Endothelial cell of umbilical vein (primary cell): ENCODE measurements at places on chromosomes 5 and 9. TPM values are rescaled to one million over a fixed set of nuclear protein-coding genes. Genes with fewer than 3 reads are reported as not detected.
A peak's percentile ranks its signal among the peaks of the same experiment; 100 is the strongest.

ZDHHC21 gene
- 21.0 and 25.9 TPM in 2 replicates for total RNA-seq

TRPM3 gene
- 0.02 and 0.33 TPM in 2 replicates for total RNA-seq

SHC3 gene
- 0.16 and 2.0 TPM in 2 replicates for total RNA-seq

ADAMTSL1 gene
- 16.9 and 18.4 TPM in 2 replicates for total RNA-seq

CYFIP2 gene
- total RNA-seq = 22.2 and 22.4 TPM in 2 replicates

PCDHB2 gene
- 0.23 and 0.58 TPM in 2 replicates for total RNA-seq

PCSK1 gene
- total RNA-seq = 4.3 and 8.7 TPM in 2 replicates

EXOC3 gene
- total RNA-seq = 52.9 and 55.4 TPM in 2 replicates

RLN2 gene
- total RNA-seq = 0.48 TPM in 1 of 2 replicates, not detected in the other

DNA sequence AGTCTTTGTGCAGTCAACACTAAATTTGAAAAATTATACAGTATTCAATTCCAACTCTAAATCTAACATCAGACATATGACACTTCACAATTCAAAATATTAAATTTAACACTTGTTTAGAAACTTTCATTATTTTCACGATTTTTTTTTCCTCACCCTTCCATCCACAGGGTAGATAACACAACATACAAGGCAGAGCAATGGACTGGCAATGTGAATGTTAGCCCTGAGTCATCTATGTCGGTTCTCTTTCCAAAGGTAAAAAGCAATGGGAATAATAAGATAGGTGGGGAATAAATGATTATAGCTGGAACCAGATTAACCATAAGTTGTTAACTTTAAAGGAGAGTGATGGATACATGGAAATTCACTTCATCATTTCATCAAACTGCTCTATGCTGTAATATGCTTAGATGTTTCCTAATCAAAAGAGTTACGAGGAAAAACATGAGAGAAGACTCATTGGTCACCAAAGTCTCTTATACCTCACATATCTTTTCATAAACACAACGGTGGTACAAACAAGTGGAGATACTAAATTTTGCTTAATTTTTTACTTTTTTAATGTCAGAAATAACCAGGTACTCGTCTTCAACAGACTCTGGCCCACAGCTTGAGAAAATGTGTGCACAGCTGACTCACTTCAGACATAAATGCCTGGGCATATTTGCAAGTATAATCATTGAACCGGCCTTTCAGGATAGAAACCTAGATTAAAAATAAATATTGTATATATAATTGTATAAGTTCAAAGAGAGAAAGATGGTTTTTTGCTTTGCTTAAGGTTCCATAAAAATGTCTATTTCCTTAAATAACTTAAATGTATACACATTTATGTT, 23.0 kb downstream of the RFX3 start:
- no peak overlapping the region for H3K27ac ChIP-seq
- H3K36me3 ChIP-seq = no peaks in the 10 kb centered on the region
- H3K4me3 ChIP-seq = no peak overlapping the region
- peaks cover 11% of the 10 kb centered on the region for H3K4me1 ChIP-seq
- no peak for DNase-seq
- H3K27me3 ChIP-seq = no peaks in the 10 kb centered on the region

DNA sequence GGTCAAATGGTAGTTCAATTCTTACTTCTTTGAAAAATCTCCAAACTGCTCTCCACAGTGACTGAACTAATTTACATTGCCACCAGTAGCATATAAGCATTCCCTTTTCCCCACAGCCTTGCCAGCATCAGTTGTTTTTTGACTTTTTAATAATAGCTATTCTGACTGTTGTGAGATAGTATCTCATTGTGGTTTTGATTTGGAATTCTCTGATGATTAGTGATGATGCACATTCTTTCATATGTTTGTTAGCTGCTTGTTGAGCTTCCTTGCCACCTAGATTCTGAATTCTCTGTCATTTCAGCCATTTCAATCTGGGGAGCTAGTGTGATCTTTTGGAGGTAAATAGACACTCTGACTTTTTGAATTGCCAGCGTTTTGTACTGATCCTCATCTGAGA, 24.0 kb downstream of the CDK20 start:
- peaks cover 5% of the 10 kb centered on the region for H3K27me3 ChIP-seq
- H3K4me3 ChIP-seq = no peak overlapping the region
- no peaks in the 10 kb centered on the region for H3K4me1 ChIP-seq
- no peak for DNase-seq
- no peaks in the 10 kb centered on the region for H3K36me3 ChIP-seq

- H3K27ac ChIP-seq = no peak overlapping the region
- no peaks in the 10 kb centered on the region for H3K27me3 ChIP-seq
- H3K4me3 ChIP-seq = no peak overlapping the region
Measured at GRCh38 chr5:179413711-179414458, 68.6 kb upstream of the ADAMTS2 start.

DNA sequence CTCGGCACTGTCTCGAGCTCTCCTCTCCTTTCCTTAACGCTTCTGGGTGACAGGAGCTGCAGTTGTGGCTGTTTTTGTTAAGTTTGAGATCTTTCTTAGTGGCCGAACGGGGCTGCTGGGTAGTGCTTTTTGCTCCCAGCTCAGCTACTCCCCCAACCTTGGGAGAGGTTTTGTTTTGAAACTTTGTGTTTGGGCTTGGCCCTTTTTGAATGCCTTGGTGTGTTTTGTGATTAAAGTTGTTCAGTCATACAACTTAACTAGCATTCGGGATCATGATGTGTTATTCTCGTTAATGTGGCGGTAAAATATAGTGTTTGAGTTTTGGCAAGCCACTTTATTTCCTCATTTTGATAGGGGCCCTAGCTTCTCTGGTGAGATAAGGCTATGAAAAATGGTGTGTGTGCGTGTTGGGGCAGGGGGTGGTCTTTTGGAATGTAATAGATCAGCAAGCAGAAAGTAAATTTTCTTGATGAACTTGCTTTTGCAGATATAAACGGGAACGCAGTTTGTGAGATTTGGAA, 1.1 kb downstream of the KDM3B start:
- H3K36me3 ChIP-seq = peaks cover 4% of the 10 kb centered on the region
- H3K4me3 ChIP-seq = peak overlapping the region; percentile 95
- no peak for DNase-seq
- peak overlapping the region; percentile 65 for H3K27ac ChIP-seq

DNA sequence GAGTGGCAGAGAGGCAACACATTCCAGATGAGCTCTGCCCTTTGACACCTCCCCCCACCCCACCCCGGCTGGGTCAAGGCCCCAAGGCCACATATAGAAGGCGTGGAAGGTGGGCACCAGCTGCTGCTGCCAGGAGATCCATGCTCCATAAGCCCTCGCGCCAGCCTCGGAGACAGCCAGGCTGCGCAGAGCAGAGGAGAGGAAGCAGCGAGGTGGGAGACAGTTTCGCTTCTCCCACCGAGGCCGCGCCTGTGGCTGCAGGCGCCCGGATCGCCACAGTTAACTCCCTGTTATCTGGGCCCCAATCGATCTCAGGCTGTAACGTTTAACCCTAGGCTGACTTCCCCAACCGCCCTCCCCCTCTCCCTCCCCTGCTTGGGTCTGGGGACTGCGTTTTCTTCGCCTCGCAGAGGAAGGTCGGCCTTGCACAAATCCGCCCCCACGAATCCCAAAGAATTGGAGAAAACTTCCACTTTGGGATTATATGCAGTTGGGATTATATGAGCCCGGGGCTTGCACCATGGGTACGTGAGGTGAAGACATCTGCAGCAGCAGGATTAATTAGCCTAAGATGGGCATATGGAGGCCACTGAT, 1.1 kb upstream of the CXXC5 start:
- H3K4me1 ChIP-seq = peaks cover 23% of the 10 kb centered on the region
- H3K36me3 ChIP-seq = no peaks in the 10 kb centered on the region
- DNase-seq = no peak
- no peak overlapping the region for H3K4me3 ChIP-seq

DNA sequence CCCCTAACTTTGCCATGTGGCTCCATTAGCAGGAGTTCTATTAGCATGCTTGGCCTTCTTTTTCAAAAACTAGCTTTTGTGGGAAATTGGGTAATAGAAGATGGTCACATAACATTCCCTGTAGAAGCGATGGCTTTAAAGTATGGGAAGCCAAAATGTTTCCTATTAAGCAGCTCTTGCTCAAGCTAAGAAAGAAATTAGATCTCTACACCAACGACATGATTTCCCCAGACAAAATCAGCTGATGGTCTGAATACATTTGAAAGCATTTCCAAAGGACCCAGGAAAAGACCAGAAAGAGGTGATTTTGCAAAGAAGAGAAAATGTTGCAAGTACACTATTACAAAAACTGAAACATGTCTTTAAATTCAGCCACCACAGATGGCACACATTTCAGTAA, 4.8 kb upstream of the NFIL3 start:
- H3K36me3 ChIP-seq = no peaks in the 10 kb centered on the region
- peaks cover 18% of the 10 kb centered on the region for H3K4me1 ChIP-seq
- H3K27ac ChIP-seq = no peak overlapping the region
- H3K4me3 ChIP-seq = no peak overlapping the region

DNA sequence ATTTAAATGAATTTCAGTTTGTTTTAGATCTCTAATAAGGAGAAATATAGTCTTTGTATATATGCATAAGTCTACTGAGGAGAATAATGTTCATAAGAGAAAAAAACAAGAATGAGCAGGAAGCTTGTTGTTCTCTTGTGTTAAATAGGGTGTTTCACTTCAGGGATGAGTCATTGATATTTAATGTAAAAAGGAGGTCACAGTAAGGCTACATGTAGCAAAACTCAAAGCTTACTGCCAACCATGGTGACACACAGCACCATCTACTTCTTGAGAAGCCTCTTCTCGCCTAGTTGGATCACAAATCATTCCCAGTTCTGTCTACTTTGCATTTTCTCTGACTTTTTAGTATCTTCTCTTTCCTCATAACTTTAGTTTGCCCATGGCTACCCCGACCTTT, 1466.0 kb upstream of the C9orf72 start:
- no peak overlapping the region for H3K27ac ChIP-seq
- no peak for DNase-seq
- no peak overlapping the region for H3K4me3 ChIP-seq
- H3K27me3 ChIP-seq = no peaks in the 10 kb centered on the region

GRCh38 chr9:109278848-109279247, 42.0 kb downstream of the EPB41L4B start:
- no peaks in the 10 kb centered on the region for H3K4me1 ChIP-seq
- no peaks in the 10 kb centered on the region for H3K36me3 ChIP-seq
- H3K27me3 ChIP-seq = no peaks in the 10 kb centered on the region
- H3K27ac ChIP-seq = no peak overlapping the region
- H3K4me3 ChIP-seq = no peak overlapping the region

DNA sequence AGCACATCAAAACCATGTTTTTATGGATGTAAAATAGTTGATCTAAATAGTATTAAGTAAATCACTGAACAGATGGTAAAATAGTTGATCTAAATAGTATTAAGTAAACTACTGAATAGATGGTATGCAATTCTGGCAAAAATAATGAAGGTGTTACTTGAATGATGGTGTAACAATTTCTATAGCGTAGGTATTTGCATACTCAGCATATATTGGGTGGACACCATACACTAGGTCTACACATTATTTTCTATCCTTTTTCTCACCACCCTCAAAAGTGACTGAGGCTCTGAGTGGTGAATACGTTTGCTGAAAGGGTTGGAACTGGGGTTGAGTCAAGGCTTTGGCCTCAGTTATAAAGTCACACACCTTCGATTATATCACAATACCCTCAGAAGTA, 81.3 kb downstream of the ATP10B start:
- no peaks in the 10 kb centered on the region for H3K27me3 ChIP-seq
- no peak overlapping the region for H3K4me3 ChIP-seq
- no peaks in the 10 kb centered on the region for H3K36me3 ChIP-seq
- H3K27ac ChIP-seq = no peak overlapping the region

DNA sequence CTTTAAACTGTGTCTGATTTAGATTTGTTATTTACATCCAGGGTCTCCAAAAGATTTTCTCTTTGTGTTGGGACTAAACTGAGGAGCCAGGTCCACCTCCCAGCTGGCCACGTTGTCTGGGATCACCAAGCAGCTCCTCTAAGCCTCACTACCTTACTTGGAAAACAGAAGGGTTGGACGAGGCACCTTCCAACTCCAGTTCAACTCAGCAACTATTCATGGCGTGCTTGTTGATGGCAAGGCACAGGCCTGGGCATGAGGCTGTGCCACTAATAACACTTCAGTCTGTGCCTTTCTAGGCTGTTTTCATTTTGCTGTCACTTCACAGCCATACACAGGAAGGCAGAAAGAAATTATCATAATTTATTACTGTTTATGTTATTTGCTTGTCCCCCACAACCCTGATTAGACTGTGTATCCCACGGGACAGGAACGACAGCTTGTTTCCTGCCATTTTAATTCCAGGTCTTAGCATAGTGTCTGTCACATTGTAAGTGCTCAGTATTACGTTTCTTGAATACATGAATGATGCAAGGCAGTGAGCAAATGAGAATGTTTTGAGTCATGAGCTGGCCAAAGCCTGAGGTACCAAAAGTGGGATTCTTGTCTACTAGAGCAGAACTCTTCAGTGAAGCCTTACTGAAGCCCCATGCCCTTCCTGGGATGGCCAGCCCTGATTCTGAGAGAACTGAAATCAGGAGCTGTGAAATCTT, 125.8 kb downstream of the GALNT10 start:
- peaks cover 5% of the 10 kb centered on the region for H3K36me3 ChIP-seq
- no peaks in the 10 kb centered on the region for H3K27me3 ChIP-seq
- DNase-seq = no peak
- peaks cover 12% of the 10 kb centered on the region for H3K4me1 ChIP-seq
- H3K4me3 ChIP-seq = no peak overlapping the region
- H3K27ac ChIP-seq = no peak overlapping the region

- no peaks in the 10 kb centered on the region for H3K27me3 ChIP-seq
- DNase-seq = no peak
- H3K4me1 ChIP-seq = peaks cover 19% of the 10 kb centered on the region
- no peak overlapping the region for H3K4me3 ChIP-seq
- no peak overlapping the region for H3K27ac ChIP-seq
Measured at GRCh38 chr5:368183-369084, 46.9 kb downstream of the AHRR start.

DNA sequence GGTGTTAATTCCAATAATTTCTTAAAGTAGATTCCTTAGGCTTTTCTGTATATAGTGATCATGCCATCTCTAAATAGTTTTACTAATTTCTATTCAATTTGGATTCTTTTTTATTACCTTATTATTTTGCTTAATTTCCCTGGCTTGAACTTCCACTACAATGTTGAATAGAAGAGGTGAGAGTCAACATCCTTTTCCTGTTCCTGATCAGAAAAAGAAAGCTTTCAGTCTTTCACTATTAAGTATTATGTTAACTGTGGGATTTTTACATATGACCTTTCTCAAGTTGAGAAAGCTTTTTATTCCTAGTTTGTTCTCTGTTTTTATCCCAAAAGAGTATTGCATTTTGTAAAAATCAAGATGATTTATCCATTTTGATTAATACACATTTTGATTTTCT, 574.5 kb upstream of the TLE4 start:
- H3K27ac ChIP-seq = peak overlapping the region; percentile 63
- no peak overlapping the region for H3K4me3 ChIP-seq
- H3K27me3 ChIP-seq = no peaks in the 10 kb centered on the region

DNA sequence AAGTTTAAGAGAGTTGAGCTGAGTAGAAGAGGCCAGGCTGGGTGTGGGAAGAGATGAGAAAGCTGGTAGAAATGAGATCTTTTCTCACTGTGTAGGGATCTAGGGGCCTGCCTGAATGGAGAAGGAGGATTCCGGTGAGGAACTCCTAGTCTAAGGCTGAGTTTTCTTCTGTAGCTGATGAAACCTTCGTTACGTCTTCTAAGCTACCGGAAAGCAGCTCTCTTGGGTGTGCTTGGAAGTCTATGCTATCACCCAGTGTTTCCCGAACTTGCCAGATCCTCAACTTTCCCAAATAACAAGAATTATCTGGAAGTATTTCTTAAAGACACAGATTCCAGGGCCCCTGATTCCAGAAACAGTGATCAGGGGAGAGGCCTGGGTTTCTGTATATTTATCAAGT, 55.4 kb upstream of the TNFSF15 start:
- H3K4me1 ChIP-seq = no peaks in the 10 kb centered on the region
- H3K36me3 ChIP-seq = no peaks in the 10 kb centered on the region
- H3K27ac ChIP-seq = no peak overlapping the region
- no peak overlapping the region for H3K4me3 ChIP-seq

- H3K27me3 ChIP-seq = no peaks in the 10 kb centered on the region
- H3K36me3 ChIP-seq = no peaks in the 10 kb centered on the region
- H3K4me1 ChIP-seq = peaks cover 18% of the 10 kb centered on the region
Measured at GRCh38 chr5:181190711-181191525, 14.1 kb downstream of the TRIM7 start.
